ENCODE measurements at places on chromosomes 2 and 18.

DNA sequence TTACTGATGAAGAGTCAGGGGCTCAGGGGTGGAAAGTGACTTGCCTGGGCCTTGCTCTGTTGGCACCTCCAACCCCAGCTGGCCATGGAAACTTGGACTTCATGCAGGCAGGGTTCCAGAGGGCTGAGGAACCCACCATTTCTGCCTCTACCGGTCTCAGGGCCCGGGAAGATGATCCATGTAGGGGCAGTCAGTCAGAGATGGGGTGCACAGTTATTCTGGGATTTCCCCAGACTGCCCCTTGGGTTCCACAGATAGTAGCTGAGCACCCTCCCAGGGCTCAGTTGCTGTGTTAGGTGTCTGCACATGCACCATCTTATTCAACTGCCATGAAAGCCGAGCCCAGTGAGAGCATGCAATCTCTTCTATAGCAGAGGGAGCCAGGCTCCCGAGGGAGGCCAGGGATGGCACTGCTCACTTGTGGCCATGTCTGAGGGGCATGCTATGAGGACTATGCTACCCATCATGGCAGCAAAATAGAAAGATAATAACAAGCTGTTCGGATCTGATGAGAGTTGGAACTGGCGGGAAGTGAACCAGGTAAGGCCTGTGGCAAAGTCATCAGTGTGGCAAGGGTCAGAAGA lies 37.3 kb downstream of the RHOB start:
- no peak for DNase-seq

DNA sequence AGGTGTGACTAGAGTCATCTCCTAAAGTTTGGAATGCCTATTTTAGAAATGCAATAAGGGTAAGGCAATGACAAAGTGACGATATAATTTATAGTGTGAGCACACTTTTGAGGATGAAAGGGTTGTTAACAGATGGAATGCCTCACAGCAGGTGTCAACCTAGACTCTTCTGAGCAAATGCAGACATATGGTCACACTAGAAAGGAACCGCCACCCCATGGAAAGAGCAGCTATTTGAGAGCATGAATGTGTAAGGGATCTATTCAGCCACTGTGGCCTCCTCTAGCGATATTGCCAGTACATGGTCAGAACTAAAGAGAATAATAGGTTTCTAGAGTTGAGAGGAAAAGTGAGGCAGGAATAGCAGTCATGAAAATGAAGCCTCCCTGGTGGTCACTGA lies 18.5 kb downstream of the DSG2 start:
- no peak for DNase-seq

DNA sequence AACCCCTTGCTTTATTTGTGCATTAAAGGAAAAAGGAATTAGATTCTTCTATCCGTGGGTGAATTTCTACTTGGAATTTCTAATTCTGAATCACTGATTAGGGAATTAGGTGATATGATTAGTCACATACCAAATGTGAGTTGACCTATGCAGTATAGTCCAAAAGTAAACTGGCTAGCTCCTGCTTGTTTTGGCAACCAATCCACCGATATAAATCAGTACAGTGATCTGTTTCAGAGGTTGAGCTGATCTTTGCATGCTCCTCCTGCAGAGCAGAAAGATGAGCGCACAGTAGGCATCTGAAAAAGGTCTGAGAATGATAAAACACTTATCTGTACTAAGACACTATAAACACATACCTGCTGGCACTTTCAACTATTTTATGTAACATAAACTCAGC lies 86.6 kb downstream of the LRP1B start:
- DNase-seq, result no peak

DNA sequence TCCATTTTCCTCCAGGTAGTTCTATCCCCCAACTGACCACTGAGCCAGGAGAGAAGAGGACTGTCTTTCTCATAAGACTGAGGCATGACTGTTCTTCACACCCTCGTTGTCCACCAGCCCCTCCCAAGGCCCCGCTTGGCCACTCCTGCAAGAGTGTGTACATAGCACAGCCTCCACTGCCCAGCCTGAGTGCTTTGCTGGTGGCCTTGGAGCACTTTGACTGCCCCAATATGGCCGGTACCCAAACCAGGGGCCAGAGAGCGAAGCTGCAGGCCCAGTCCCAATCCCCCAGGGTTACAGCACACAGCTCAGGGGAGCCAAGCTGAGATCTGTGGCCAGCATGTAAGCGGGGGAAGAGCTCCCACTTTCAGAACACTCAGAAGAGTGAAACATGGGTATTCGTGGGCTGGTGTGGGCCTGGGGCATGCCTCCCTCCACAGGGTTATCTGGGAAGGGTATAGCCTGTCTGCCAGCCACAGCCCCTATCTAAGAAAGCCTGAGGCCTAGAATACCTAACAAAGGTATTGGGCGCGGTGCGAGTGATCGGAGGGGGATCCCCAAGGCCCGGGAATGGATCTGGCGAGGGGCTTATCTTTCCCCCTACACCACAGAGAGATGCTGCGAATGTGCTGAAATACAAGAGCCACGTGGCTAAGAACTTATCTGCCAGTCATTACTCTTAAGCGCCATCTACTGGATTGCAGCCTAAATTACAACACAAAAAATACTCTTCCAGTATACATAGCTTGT lies 163.8 kb downstream of the WDPCP start:
- DNase-seq, result no peak

GRCh38 chr2:40282428-40282827 lies 169.5 kb downstream of the SLC8A1 start:
- no peak for DNase-seq

DNA sequence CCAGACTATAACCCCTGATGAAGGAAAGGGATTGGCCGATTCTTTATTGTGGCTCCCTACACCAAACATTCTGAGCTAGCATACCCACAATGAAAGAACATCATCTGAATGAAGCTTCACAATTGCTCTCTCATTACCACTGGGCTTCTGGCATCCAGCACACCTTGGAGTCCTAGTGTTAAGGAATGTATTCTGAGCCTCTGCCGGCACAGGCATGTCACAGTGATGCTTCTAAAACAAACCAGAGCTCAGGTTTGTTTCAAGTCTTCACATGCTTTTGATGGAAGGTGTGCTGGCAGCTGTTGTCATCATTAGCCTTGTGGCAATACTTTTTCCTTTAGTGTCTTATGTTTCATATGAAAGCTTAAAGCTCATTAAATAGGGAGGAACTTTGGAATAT lies 76.3 kb upstream of the RBBP8 start:
- DNase-seq, result no peak

DNA sequence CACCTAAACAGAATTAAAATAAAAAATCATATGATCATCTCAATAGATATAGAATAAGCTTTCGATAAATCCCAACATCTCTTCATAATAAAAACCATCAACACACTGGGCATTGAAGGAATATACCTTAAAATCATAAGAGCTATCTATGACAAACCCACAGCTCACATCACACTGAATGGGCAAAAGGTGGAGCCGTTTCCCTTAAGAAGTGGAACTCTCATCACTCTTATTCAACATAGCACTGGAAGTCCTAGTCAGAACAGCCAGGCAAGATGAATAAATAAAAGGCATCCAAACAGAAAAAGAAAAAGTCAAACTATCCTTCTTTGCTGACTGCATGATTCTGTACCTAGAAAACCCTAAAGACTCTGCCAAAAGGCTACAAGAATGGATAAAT lies 510.3 kb downstream of the ZNF804A start:
- no peak for DNase-seq

GRCh38 chr2:159872353-159872752 lies 74.3 kb upstream of the CD302 start:
- no peak for DNase-seq

DNA sequence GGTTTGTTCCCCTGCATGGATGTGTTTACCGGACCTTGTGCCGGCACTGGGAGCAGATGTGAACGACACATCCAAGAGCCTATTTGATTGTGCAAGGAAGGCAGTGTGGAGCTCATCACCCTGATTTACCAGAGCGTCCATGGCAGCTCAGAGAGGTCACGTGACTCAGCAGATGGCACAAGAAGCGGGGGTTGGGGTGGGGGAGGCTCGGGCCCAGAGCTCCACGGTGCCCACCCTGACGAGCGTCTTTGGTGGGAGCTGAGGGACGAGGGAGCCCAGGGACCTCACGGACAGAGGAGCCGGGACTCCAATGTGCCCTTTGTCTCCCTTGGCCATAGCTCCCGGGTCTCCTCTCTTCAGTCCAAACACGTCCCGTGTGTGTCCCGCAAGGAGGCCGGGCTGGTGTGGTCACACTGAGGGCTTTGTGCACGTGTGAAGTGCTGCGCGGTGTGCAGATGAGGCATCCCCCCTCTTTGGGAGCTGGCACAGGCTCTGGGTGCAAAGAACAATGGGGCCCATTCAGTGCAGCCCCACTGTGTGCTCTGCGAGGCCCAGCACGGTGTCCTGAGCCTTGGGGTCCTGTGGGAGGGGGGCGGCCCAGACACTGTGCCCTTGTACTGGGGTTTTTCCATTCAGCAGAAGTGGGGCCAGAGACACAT lies 15.5 kb downstream of the KCNIP3 start:
- no peak for DNase-seq

DNA sequence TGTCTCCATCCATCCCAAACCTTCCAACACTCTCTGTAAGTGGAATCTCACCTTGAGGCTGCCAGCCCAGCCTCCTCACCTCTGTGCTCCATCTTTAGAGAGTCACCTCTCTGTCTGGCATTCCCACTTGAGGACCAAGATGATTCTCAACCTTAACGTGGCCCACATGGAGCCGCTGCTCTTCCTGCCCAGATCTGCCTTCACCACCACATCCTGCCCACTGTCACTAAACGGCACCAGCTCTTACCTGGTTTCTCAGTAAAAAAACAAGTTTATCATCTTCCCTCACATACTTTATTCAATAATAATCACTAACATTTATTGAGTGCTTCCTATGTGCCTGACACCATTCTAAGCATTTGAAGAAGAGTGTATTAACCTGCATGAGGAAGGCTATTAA lies 80.4 kb downstream of the NEDD4L start:
- DNase-seq, result no peak

- no peak for DNase-seq
These were observed 10.8 kb downstream of the XRCC5 start for GRCh38 chr2:216119986-216120385.

DNA sequence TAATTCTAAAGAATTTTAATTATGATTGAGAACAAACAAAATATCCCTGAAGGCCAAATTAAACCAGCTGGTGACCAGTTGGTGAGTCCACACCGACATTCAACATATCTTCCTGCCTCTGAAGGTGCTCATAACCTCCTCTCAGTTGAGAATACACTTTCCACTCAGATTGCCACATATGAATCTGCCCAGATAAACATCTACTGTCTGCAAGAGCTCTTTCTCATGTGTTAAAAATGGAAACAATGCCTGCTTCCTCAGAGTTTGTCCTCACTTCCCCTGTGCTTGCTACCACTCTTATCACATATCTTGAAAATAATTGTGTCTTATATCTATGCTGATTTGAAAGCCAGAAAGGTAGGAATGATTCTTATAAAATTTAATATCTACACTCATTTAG lies 177.7 kb upstream of the GULP1 start:
- DNase-seq, result no peak
